Left lung (tissue), 14 donors: ENCODE measurements at places on chromosomes 3 and 15. TPM values are rescaled to one million over a fixed set of nuclear protein-coding genes. Genes with fewer than 3 reads are reported as not detected.
A peak's percentile ranks its signal among the peaks of the same experiment; 100 is the strongest.

GRK7 gene
- polyA plus RNA-seq, result 0.15 TPM

GRCh38 chr15:74620636-74621545 is 5.3 kb downstream of the CLK3 start:
- peaks cover 20% of the 10 kb centered on the region for H3K4me1 ChIP-seq
- no peak overlapping the region for H3K4me3 ChIP-seq
- no peak overlapping the region for H3K27ac ChIP-seq
- peaks cover 8% of the 10 kb centered on the region for H3K36me3 ChIP-seq

DNA sequence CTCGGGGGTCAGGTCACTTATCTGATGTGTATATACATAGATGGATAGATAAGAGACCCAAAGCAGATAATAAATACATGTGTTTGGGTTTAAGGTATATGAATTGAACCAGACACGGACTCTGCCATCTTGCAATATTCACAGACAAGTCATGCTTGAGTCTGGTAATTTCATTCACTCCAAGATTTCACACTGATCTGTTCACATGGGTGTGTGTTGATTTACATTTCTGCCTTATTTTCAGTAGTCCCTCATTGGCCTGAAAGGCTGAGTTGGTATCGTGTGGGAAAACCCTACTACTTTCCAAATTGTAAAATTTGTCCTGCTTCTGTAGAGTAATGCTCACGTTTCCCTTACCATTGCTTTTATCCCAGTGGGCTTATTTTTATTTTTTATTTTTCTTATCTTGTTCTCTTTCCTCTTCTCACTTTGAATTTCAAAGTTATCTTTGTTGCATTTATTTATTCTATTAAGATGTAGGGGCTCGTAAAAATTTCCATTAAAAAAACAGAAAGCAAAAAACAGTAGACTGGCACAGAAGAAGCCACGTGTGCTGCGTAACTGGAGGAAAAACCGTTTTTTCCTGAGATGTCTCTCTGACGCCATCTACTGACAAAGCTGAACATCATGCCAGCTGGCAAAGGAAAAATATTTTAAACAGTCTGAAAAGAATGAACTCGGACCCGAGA is 10.8 kb upstream of the MFSD1 start:
- H3K4me1 ChIP-seq, result no peaks in the 10 kb centered on the region
- no peaks in the 10 kb centered on the region for H3K36me3 ChIP-seq
- H3K4me3 ChIP-seq, result no peak overlapping the region
- no peak overlapping the region for H3K27ac ChIP-seq
- peak; percentile 84 for DNase-seq

DNA sequence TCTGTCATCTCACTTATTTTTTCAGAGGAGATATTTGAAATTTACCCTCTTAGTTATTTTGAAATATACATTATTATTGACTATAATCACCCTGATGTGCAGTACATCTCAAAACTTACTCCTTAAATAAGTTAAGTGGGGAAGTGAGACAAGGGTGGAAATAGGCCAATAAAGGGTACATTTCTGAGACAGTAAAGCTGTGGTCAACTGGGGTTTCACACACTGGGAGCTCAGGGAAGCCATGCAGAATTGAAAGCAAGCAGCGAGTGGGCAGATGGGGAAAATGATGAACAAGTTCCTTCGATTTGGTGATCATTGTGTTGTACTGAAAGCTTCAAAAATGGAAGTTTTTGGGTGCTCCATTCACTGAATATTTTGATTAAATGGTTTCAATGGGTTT is 21.6 kb upstream of the MOBP start:
- DNase-seq, result no peak
- no peak overlapping the region for H3K27ac ChIP-seq
- no peaks in the 10 kb centered on the region for H3K27me3 ChIP-seq

DNA sequence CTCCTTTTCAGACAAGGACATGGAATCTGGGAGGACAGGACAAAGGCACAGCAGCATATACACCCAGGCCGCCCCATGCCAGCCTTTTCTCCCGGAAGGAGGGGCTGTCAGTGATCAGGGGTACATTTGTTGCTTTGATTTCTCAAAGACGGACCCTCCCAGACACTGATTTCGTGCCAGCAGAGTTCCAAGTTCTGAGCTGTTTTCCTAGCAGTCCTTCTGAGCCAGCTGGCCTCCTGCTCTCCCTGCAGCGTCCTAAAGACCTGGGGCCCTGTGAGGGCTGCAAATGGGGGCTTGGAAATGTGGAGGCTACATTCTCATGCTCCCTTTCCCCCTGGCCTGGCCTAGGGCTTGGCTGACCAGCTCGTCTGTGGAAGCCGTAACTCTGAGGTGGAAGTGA is 22.3 kb downstream of the CTSH start:
- peaks cover 26% of the 10 kb centered on the region for H3K4me1 ChIP-seq
- H3K36me3 ChIP-seq, result no peaks in the 10 kb centered on the region
- H3K27ac ChIP-seq, result no peak overlapping the region
- no peaks in the 10 kb centered on the region for H3K27me3 ChIP-seq
- H3K4me3 ChIP-seq, result no peak overlapping the region
